Spleen (tissue), 13 donors: ENCODE measurements at places on chromosomes 13 and 19. TPM values are rescaled to one million over a fixed set of nuclear protein-coding genes. Genes with fewer than 3 reads are reported as not detected.

Gene RGS9BP
- polyA plus RNA-seq, result 0.13 TPM

Gene MAU2
- 12.0 TPM for polyA plus RNA-seq

Gene TUBA3C
- polyA plus RNA-seq, result not detected

Gene CLC
- polyA plus RNA-seq, result 3.0 TPM

Gene CAMSAP3
- 0.52 TPM for polyA plus RNA-seq

Gene EDNRB
- 11.0 TPM for polyA plus RNA-seq

Gene GPR4
- 1.2 TPM for polyA plus RNA-seq
